8988T (cell line): ENCODE measurements at places on chromosomes 1 and 21.

- no peak for DNase-seq
Observed at GRCh38 chr21:26732432-26733221, 112.6 kb downstream of the ADAMTS1 start.

DNA sequence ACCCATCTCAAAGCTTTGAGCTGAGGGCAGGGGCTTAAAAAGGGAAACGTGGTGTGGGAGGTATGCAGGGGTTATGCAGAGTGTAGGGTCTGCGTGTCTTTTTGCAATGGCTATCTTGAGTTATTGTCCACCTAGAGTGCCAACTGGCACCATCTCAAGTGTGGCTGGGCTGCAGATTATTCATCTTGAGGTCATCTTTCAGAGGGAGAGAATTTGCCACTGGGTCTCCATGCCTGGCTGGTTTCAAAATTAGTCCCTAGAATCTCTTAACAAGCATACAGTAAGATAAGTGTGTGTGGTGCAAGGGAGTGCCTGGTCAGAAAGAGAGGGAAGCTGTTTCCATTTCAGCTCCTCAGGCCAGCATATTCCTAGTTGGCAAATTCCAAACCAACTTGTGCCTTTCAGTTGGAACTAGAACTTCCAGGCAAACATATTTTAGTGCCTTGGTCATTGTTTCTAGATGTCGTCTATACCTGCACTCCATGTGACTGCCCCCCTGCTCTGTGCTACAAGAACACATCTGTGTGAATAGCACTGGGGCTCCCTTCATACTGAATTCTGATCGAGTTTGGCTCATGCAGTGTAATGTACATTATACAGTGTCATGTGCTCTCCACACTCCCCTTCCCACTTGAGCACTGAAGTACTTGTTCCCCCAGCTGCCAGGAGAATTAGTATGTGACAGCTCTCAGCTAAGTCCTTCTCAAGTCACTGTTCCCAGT lies 5.0 kb upstream of the OR2T8 start:
- no peak for DNase-seq

DNA sequence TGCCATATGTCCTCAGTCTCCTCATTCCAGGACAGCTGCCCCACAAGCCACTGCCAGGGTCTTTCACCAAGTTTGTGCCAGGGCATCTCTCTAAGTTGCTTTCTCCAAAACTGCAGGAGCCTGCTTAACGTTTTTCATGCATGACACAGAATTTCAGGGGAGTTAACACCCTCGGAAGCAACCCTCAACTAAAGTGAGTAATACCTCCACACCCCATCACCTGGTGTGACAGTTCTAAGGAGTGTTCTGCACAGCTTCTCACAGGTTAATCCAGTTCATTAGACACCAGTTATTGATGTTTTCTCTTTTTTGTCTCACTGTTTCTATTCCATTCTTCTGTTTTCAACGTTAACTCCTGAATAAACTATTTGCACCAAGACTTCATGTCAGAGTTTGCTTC lies 115.0 kb downstream of the BACH1 start:
- DNase-seq: no peak

DNA sequence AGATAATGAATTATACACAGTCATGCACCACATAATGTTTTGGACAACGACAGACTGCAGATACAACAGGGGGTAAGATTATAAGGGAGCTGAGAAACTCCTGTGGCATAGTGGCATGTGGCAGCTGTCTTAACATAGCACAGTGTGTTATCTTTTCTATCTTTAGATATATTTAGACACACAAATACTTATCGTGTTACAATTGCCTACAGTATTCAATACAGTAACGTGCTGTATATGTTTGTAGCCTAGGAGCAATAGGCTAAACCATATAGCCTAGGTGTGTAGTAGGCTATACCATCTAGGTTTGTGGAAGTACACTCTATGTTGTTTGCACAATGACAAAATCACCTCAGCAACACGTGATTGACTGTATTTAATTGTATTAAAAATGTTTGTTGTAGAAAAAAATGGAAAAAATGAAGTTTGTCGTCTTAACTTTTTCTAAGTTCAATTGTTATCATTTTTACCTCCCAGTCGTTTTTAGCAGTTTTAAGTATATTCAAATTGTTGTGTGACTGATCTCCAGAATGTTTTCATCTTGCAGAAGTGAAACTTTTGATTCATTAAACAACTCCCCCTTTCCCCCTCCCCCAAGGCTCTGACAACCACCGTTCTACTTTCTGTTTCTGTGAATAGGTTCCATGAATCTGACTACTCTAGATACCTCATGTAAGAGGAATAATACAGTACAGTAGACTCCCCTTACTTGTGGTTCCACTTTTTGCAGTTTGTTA lies 351.0 kb upstream of the B3GALT2 start:
- no peak for DNase-seq

DNA sequence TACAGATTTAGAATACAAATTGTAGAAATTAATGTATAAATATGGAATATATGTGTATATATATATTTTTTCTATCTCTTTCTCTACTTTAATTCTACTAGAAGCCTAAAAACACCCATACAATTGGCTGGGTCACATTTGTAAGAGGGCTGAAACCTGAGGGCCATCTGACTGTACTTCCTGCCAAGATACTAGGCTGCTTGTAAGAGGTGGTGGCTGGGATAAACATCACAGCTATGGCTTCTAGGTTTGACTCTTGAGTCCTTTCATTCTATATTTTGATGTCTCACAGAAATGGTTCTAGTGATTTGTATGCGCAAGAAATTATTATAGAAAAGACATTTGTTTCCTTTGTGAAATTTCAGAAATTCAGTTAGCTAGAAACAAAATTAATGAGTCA lies 1155.2 kb upstream of the B3GALT2 start:
- no peak for DNase-seq
